ENCODE measurements at places on chromosomes 4 and X.

- no peak for DNase-seq
Observed at GRCh38 chrX:87338510-87338909, 179.1 kb upstream of the KLHL4 start.

- peak; percentile 1 for DNase-seq
Observed at GRCh38 chrX:121755541-121755940, 708.1 kb downstream of the GLUD2 start.

DNA sequence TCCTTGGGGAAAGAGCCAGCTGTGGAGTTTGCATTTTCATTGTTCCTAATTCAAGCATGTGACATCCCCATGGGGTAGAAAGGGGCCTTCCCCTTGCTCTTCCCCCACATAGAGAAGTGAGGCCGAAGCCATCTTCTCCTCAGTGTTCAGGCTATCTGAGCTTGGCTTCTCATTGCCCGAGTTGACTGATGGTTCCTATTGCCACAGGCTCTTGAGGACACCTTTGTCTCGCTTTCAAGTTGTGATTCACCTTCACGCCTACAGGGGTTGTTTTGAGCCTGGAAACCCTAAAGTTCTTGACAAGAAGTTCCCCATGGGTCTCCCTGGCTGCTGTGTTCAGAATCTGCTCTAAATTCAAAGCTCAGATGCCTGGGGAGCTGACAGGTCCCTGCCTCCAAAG lies 25.0 kb downstream of the CCNQ start:
- DNase-seq: no peak

DNA sequence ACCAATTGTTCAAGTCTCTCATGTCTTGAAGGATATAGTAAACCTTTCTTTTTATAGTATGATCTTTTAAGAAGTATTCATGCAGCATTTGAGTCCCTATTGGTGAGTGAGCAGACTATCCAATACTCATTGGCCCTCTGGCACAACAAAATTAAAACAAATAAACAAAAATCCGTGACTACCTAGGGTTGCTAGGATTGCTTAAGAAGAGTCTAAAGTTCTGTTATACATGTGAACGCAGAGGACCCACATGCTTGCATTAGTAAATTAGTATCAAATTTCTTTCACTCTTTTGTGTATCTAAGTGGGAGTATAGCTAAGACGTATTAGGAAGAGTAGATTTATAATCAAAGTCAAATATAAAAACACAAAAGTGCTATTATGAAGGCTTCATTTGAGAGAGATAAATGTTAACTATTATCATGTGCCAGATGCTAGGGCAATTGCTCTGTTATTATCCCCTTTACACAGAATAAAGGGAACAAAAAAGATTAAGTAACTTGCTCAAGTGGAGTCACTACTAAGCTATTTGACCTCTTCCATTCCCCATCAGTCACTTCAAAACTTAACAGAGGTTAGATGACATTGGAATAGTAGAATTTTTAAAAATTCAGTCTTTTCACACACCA lies 29.2 kb upstream of the LARP1B start:
- DNase-seq: no peak

DNA sequence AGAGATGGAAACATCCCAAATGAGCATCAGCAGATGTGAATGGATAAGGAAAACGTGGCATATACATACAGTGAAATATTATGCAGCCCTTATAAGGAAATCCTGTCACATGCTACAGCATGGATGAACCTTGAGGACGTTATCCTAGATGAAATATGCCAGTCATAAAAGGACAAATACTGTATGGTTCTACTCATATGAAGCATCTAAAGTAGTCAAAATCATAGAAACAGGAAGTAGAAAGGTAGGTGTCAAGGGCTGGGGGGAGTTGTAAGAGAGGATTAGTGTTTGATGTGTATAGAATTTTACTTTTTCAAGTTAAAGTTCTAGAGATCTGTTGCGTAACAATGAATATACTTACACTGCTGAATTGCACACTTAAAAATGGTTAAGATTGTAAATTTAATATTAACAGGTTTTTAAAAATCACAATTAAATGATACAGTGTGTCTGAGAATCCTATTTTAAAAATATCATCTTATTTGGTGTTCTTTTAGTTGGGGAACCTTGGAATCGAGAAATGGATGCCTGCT lies 58.5 kb downstream of the KDM6A start:
- no peak for DNase-seq

DNA sequence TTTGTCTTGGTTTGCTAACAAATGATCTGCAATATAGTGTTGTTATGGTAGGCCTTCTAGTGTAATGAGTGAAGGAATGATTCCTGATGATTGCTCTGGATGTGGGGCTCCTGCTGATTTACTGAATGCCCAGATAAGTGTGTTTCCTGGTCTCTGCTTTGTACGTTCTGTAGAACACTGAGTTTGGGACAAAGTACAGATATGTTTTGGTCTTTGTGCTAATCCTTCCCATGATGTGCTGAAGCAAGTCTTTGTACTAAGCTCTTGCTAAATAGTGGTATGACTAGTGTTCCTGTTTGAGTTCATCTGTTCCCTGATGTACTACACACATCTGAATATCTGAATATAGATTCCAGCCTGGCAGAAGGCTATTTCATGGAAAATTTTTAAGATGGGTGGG lies 36.9 kb upstream of the XIAP start:
- no peak for DNase-seq

- DNase-seq: peak; percentile 37
Observed at GRCh38 chr4:78325271-78326157, 226.1 kb upstream of the ANXA3 start.
